Upper lobe of right lung (tissue), 1 donor: ENCODE measurements at places on chromosomes 6 and 20. TPM values are rescaled to one million over a fixed set of nuclear protein-coding genes. Genes with fewer than 3 reads are reported as not detected.

The CHRNA4 gene
- 0.06 TPM for total RNA-seq

The NOP56 gene
- total RNA-seq: 88.4 TPM

The BTN2A1 gene
- total RNA-seq: 26.3 TPM

The MYO6 gene
- total RNA-seq: 66.2 TPM

The CAPN11 gene
- 1.6 TPM for total RNA-seq

The IPCEF1 gene
- 8.8 TPM for total RNA-seq

The POLH gene
- total RNA-seq: 21.4 TPM

The CASS4 gene
- 40.2 TPM for total RNA-seq

The RAD21L1 gene
- total RNA-seq: not detected

The MYT1 gene
- 0.12 TPM for total RNA-seq

The RTEL1 gene
- 26.7 TPM for total RNA-seq

The RIN2 gene
- total RNA-seq: 116 TPM

The CGA gene
- total RNA-seq: not detected

The IMPG1 gene
- not detected for total RNA-seq

The CTCFL gene
- not detected for total RNA-seq

The PPP1R3G gene
- 0.46 TPM for total RNA-seq

The SYNE1 gene
- total RNA-seq: 168 TPM

The FABP7 gene
- not detected for total RNA-seq

The MTCH1 gene
- 194 TPM for total RNA-seq

The KCNG1 gene
- not detected for total RNA-seq

The DTNBP1 gene
- total RNA-seq: 25.9 TPM

The ZKSCAN4 gene
- total RNA-seq: 4.5 TPM

The HRH3 gene
- not detected for total RNA-seq
